Esophagus muscularis mucosa (tissue), 4 donors: ENCODE measurements at places on chromosomes 12 and 14. TPM values are rescaled to one million over a fixed set of nuclear protein-coding genes. Genes with fewer than 3 reads are reported as not detected.

GRCh38 chr12:76144245-76144549, 59.7 kb upstream of the NAP1L1 start:
- DNase-seq: no peak

GRCh38 chr12:120352117-120352516, 16.8 kb downstream of the MSI1 start:
- DNase-seq: no peak

GRCh38 chr12:127487031-127487430, 779.9 kb upstream of the TMEM132C start:
- no peak for DNase-seq

The HECTD4 gene
- total RNA-seq: 46.5 TPM

DNA sequence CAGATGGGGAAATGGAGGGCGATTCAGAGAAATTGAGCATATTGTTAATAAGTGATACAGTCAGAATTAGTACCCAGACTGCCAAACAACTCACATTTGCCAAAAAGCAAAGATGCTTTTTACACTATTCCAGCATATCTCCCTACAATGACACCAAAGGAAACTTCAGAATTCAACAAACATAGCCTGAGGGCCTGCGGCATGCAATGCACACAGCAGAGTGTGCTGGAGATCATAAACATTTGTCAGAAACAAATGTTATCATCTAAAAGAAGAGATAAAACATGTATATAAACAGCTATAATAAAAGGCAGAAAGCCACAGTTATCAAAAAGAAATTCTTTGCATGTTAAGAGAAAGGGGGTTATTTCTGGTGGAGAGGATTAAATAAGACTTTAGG, 20.1 kb upstream of the GARIN6 start:
- no peak for DNase-seq

- no peak for DNase-seq
These were observed 5.0 kb downstream of the MGST1 start for GRCh38 chr12:16352481-16352880.

The LTB4R gene
- total RNA-seq: 2.9 TPM

GRCh38 chr12:49987625-49988303, 15.0 kb downstream of the AQP6 start:
- no peak for DNase-seq

- no peak for DNase-seq
These were observed 457 bp downstream of the SOCS2 start for GRCh38 chr12:93572712-93573551.

The CYP27B1 gene
- not detected for total RNA-seq

The CDH24 gene
- total RNA-seq: 3.3 TPM

DNA sequence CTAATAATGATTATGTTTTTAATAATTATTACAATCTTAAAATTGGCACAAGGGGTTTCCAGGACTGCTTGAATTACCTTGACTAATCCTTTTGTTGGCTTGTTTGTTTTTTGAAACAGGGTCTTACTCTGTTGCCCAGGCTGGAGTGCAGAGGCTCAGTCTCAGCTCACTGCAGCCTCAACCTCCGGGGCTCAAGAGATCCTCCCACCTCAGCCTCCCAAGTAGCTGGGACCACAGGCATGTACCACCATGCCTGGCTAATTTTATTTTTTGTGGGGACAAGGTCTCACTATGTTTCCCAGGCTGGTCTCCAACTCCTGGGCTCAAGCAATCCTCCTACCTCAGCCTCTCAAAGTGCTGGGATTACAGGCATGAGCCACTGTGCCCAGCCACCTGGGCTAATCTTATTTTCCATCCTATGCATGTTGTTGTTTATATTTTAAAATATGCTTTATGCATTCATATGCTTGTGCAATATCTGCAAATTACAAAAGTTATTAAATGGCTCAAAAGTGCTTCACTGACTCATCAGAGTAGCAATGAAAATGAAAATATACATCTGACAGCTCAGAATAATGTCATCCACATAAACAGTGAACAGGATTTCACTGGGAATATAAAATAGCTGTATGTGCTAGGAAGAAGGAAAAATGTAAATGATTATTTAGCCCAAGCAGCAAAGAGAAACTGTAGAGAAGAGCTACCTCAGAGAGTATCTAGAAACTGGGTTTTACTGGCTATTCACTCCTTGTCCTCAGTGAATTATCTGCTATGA, 24.8 kb upstream of the PLEKHG6 start:
- no peak for DNase-seq

DNA sequence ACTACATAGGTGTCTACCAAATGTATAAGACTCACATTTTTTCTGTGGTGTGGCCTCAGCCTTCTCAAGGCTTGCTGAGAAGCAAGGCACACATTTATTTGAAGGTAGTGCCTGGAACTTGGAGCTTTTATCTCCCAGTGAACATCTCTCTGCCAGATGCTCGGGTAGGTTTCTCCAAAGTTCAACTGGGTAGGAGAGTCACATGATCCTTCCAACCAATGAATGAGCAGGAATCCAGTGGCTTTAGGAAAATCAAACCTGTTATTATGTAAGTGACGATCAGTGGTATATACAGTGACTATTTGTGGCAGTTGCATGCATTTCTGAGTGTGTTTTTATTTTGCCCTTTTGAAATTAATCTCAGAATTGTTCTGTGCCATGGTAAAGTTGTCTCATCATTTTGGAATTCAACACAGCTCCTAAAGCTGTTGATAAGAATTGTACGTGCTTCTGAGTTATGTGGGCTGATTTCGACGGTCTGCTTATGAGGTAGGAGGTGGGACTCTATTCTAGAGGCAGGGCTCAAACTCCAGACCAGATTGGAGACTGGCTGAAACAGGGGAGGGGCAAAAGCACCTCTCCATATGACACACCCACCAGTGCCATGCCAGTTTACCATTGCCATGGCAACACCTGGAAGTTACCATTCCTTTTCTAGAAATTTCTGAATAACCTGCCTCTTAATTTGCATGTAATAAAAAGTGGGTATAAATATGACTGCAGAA, 57.6 kb downstream of the EID3 start:
- no peak for DNase-seq

- no peak for DNase-seq
These were observed 181.0 kb upstream of the TBX3 start for GRCh38 chr12:114864837-114865551.

GRCh38 chr12:6253278-6253677, 53.1 kb downstream of the CD9 start:
- DNase-seq: no peak

The MFAP5 gene
- 105 TPM for total RNA-seq

- no peak for DNase-seq
These were observed 53.0 kb downstream of the SAV1 start for GRCh38 chr14:50615056-50615455.

The CHGA gene
- 1.2 TPM for total RNA-seq

The HAL gene
- not detected for total RNA-seq

DNA sequence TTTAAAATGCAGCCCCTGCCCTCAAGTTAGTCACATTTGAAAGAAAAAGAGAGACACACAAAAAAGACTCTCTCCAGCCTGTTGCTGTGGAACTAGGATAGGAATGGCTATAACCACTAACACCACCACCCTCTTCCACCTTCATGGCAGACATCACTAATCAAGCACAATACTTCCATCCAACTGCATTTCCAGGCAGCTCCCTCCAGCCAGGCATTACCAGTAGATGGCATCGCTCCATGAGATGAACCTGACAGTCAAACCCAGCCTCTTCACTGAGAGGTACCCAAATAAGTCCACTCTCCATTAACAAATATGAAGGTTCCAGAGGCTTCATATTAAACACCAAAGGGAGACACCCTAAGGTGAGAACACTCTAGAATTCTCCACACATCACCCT, 24.4 kb downstream of the SLC8B1 start:
- no peak for DNase-seq

- no peak for DNase-seq
These were observed 145.8 kb downstream of the SLC38A6 start for GRCh38 chr14:61126603-61127498.

The RD3L gene
- not detected for total RNA-seq

The MMP19 gene
- total RNA-seq: 5.5 TPM

GRCh38 chr14:64759555-64759938, 55.3 kb downstream of the PLEKHG3 start:
- no peak for DNase-seq

DNA sequence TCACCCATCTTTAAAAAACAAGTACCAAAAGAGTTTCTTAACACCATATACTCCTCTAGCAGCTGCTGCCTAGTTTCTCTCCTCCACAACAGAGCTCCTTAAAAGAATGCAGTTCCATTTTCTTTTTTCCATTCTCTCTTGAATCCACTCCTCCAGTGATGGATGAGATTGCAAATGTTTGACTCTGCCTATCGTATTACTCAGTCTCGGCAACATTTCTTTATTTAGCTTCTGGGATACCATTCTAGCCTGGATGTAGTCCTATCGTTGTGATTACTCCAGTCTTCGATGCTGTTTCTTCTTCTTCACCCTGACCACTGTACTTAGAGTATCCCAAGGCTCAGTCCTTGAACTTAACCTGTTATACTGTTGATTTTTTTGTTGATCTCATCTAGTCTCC, 30.8 kb downstream of the CAND1 start:
- no peak for DNase-seq

DNA sequence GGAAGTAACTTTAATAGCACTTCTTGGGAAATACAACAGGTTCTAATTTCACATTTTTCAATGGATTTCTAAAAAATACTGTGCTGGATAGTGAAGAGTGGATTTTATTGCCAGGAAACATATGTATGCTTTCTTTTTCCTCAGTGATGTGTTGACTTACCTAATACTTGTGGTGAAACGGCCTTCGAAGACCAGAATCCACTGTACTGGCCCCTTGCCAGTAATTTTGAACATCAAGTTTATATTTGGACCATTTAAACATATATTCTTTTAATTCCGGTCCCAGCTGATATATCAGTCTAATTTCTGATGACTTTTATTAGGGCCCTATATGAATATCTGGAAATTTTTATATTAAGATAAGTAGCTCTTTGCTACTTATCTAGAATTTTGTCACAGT, 1.8 kb downstream of the MSRB3 start:
- no peak for DNase-seq

DNA sequence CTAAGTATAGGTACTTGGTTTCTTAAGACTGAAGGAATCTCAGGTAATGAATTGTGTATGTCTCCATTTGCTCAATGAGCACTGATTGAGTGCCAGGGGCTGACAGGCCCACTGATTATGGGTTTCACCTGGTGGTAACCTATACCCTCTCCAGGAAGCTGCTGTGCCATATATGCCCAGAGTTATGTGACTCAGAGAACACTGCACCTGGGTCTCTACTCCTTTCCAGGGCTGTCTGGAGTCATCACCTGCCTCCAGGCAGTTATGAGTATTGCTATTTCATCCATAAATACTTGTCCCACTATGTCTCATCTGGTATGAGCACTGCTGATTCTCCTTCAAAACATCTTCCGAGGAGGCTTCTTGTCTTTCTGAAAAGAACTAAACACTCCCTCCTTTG, 692.9 kb downstream of the BCL11B start:
- DNase-seq: no peak

- no peak for DNase-seq
These were observed 184.4 kb upstream of the FKBP4 start for GRCh38 chr12:2610358-2610757.

The ESRRB gene
- total RNA-seq: not detected

The SARNP gene
- 72.9 TPM for total RNA-seq

- no peak for DNase-seq
These were observed 4.0 kb upstream of the ZNF385A start for GRCh38 chr12:54388237-54389133.

DNA sequence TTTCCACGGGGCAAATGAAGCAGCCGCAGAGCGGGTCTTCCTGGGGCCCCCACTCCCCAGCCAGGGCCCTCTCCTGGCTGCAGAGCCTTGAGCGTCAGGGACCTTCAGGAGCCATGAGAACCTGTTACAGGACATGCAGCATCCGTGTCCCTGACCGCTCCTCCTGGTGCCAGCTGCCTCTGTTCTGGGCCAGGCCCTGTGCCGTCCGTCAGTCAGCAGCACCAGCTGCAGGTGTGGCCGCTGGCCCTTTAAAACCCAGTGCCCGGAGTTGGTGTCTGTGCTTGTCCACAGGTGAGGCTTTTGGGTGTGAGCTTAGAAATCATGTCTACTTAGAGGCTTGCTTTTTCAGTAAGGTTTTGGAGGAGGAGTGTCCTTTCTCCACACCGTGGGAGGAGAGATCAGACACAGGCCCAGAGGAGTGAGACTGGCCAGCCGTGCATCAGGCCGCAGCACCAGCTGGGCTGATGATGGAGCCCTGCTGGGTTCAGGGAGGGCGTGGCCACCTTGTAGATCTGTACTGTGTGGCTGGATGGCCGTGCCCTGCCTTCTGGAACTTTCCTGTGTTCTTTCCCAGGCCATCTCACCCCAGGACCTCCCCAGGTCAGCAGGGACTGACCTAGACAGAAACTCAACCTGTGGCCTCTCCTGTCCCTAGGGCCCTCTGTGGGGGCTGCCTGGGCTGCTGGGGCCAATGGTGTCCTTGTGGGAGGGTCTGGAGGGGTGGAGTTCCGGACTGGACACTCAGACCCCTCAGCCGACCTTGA, 27.1 kb downstream of the AACS start:
- DNase-seq: no peak

The MIS18BP1 gene
- 12.3 TPM for total RNA-seq
